Vagina (tissue), 2 donors: ENCODE measurements at places on chromosomes 12 and 14.

DNA sequence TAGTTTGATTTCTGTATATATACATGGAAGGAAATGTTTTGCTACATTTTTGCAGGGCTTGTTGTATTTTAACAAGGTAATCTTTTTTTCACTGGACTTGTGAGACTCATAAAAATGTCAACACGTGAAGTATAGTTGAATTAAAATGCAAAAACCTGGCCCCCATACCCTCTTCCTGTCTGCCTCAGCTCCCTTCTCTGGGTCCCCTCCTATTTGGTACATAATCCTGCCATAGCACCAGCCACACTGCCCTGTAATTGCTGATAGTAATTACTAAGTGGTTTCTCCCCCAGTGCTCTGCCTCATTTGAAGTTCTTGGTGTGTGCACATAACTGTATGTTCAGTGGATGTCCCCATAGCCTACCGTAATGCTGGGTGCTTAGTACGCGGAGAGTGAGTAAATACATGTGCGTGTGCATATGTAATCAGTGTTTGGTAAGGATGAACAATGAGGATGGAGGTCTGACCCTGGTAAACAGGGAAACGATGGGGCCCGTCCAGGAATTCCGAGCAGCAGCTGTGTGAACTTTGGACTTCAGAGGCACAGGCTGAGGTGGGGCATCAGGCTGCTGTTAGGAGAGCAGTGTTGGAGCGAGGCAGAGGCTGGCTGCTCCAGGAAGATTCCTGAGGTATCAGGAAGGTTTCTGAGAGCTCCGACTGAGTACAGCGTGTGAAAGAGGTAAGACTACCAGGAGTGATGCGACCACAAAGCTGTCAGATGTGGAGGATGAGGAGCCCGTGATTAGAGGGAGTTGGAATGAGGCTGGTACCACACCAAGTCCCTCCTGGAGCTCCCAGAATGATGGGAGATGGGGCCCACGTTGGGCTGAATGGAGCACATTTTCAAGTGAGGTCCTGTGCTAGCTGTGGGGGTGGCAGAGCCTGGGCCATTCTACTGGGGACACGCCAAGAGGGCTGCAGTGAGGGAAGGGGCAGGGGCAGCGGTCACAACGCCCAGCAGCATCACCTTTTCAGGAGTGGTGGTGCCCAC, 106.8 kb downstream of the PELI2 start:
- no peak for DNase-seq

GRCh38 chr14:52443506-52443905, 108.8 kb downstream of the TXNDC16 start:
- DNase-seq, result no peak

DNA sequence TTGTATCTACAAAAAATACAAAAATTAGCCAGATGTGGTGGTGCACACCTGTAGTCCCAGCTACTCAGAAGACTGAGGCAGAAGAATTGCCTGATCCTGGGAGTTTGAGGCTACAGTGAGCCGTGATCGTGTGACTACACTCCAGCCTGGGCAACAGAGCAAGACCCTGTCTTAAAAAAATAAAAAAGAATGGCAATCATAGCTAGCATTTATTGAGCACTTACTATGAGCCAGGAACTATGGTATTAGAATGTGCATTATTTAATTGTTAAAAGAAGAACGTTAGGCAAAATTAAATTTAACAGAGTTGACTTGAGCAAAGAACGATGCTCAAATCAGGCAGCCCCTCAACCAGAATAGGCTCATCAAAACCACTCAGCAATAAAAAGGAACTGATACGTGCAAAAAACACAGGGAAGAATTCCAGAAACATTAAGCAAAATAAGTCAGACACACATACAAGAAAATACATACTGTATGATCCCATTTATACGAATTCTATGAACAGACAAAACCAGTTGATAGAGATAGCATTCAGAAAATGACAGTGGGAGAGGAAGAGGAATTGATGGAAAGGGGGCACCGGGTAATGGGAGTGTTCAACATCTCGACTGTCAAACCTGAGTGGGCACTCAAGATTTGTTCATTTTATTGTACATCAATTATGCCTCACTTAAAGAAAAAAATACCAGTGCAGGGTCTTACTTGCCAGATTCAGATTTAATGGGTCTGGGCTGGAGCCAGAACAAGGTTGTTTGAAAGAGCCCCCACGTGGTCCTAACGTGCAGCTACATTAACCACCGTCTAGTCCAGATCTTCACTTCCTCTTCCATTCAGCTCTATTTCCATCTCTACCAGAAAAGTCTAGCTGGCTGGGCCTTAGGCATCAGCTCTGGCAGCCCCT, 8.0 kb downstream of the SCNN1A start:
- peak; percentile 72 for DNase-seq

DNA sequence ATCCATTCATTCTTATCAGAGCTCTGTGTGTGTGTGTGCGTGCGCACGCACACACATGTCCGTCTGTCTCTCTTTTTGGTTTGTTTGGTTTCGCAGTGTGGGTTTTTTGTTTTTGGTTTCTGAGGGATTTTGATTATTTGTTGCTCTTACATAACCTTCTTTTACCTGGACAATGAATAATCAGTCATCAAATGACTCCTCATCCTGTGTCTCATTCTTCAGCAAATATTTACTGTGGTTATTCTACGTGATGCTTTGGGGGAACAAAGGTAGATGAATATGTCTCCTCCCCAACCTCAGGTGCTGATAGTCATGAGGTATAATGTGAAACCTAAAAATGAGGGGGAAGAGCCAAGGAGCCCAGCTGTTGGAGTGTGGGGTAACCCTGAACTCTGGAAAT, 92.4 kb downstream of the SAMD4A start:
- no peak for DNase-seq
